ENCODE measurements at places on chromosomes 11 and 22.

DNA sequence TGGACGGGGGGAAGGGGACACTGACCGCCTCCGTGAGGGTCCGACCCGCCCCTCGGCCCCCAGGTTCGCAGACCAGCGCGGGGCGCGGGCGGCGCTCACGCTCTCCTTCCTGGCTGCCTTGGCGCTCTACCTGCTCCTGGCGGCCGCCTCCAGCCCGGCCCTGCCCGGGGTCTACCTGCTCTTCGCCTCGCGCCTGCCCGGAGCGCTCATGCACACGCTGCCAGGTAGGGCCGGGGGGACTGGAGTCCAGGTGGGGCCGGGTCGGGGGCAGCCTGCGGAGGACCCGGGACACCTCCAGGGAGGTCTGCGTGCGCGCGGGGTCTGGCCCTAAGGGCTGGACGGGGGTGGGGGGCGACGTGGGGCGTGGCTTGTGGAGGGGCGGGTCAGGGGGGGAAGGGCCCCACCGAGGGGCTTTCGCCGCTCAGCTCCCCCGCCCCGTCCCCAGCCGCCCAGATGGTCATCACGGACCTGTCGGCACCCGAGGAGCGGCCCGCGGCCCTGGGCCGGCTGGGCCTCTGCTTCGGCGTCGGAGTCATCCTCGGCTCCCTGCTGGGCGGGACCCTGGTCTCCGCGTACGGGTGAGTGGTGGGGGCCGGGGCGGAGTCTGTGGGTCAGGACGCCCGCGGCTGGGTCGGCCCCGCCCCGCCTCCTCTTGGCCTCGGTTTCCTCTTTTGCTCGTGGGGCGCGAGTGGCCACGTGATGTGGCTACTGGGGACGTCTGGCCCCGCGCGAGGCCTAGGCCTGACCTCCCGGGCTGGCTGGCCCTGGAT is 19.9 kb downstream of the PHLDA2 start:
- no peak for DNase-seq

- peak; percentile 97 for DNase-seq
Observed at GRCh38 chr11:134223836-134224709, at the start of the genes NCAPD3 and VPS26B. TSS of gene NCAPD3 (minus strand) at chr11:134223967. CDS start at chr11:134223926, 41 bp downstream. TSS of gene VPS26B (plus strand) at chr11:134224671. CDS start at chr11:134225123, 452 bp downstream.

- no peak for DNase-seq
Observed at GRCh38 chr22:36872084-36872483, 11.3 kb downstream of the NCF4 start.

DNA sequence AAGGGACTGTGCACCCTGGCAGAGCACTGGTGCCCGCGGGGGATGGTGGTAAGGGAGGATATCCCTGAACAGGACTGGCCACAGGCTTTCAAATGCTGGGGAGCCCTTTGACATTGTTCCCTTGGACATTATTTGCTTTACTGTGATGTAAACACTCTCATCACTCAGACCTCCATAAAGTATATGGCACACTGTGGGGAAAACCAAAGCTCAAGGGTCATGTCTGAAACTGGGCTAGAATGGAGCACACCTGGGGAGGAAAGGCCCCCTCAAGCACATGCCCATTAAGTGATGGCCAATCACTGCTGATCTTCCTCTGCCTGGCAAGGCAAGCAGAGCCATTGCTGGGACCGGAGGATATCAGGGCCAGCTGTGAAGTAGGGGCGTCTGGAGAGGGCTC is 60.9 kb upstream of the TENM4 start:
- no peak for DNase-seq

GRCh38 chr22:47095395-47096122 is 333.1 kb downstream of the TBC1D22A start:
- DNase-seq = no peak

- DNase-seq = no peak
Observed at GRCh38 chr11:96758957-96759356, 369.1 kb downstream of the JRKL start.

DNA sequence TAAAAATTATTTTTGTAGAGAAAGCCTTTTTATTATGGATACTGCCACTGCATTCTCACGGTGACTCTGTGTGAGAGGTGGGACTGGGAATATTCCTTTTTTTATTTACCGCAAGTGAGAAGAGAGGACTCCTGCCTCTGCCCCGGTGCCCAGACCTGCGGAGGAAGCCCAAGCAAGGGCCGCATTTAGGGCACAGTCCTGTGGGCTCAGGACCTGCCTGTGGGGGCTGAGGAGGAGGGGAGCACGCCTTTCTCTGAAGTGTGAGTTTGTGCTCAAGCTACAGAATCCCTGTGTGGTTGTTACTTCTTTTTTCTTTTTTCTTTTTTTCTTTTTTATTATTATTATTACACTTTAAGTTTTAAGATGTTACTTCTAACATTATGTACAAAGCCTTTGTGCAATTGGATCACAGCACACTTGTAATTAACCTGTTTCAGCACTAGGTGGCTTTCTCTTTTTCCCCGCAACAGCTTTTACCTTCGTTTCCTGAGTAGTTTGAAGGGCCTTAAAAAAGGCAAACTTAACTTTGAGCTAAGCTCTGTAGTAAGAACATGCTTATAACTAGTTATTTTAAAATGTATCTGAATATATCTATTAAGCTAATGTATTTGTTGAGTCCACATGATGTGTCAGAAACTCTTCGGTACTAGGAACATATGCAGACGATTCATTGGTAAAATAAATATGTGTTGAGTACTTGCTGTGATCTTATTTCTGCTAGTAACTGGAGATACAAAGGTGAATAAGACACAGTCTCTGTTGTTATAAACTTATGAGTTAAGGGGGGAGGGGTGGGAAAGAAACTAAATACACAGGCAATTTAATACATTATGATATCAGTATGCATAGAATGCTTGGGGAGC is 18.3 kb downstream of the AMOTL1 start:
- DNase-seq = no peak

DNA sequence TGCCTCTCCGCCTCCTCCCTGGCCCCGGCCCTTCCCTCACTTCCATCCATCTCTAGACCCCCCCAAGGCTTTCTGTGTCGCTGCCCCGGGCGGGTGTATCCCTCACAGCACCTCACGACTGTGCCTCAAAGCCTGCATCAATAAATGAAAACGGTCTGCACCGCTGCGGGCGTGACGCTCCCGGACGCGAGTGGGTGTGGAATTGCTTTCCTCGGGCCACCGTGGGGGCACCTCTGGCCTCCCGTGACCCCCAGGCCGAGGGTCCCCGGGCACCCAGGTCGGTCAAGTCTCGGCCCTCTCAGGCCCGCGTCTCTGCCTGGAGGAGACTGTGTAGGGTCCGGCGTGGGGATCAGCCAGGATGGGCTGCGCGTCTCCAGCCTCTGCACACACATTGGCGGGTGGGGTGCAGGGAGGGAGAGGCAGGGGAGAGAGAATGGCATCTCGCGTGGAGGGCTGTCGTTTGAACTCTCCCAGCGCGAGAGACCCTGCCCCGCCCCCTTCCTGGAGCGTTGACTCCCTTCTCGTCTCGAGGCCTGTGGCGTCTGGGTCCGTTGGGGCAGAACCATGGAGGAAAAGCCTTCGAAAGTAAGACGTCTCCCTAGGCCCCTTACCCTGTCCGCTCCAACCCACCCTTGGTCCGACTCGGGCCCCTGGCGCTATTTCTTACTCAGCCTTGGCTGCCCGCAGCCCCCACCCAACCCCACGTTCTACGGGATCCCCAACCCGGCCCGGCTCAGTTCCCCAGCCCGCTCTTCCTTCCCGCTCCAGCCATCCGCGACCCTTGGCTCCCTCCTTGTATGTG is at the start of gene CATSPERZ:
TSS of gene CATSPERZ (plus strand) at position 512 of the 802 bp plus-strand sequence. CDS start at position 565, 53 bp downstream.
- no peak for DNase-seq

DNA sequence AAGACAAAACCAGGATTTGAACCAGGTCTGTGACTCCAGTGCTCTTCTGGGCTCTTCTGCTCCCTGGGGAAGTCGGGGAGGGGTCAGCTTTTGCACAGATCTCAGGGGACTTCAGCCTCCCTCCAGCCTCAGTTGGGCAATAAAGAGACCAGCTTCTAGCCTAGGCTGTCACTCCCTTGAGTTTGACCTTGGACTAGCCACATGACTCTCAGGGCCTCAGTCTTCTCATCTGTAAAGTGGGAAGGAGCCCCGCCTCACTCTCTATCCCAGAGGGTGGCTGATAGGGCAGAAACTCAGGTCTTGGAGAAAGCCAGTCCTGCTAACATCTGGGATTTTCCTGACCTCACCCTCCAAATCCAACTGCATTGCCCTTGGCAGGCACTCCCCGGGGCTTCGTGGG is 38.7 kb downstream of the ELFN2 start:
- no peak for DNase-seq

DNA sequence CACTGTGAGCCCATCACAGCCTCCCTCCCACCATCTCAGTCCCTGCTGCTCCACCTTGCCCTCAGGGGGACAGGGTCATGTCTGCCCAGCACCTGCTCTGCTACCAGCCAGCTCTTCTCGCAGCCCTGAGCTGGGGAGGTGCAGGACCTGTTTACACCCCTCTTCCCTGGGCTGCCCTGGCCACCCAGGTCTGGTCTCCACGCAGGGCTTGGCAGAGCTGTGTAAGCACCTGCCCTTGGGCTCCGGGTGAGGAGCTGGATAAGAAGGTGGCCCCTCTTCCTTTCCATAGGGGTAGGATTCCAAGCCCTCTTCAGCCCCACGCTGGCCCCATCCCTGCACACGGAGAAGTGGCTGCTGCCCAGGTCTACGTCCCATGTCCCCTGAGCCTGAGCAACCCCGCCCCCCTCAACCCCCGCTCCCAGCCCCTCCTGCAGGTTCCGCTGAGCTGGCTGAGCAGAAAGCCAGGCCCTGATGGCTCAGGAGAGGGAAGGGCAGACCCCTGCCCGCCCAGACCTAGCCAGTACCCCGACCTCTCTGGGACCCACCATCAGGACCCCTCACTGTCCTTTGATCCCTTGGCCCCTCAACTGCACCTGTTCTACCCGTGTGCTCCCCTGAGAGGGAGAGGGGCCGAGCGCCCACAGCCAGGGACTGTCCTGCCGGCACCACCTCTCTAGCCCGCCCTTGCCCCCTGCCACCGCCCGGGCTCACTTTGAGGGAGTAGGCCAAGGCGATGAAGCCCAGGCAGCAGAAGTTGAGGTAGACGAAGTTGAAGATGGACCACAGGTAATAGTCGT is 3.2 kb downstream of the IFITM10 start:
- DNase-seq = no peak

DNA sequence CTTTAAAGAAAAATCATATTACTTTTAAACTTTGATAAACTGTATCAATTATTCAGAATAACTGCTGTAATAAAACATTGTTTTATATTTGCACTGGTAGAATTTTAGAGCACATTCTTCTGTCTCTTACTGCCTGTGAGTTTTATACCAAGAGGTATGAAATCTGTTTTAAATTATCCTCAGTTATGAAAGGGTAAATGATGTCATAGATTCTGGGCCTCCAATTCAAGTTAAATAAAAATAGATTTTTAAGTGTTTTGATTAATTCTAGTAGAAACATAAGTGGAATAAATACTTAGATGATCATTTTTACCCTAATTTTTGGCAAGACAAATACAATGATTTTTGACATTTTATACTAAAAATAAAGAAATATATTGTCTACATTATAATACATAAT is 93.0 kb downstream of the GUCY1A2 start:
- DNase-seq = no peak

GRCh38 chr11:119975561-119976152 is 162.3 kb downstream of the TRIM29 start:
- DNase-seq = no peak

DNA sequence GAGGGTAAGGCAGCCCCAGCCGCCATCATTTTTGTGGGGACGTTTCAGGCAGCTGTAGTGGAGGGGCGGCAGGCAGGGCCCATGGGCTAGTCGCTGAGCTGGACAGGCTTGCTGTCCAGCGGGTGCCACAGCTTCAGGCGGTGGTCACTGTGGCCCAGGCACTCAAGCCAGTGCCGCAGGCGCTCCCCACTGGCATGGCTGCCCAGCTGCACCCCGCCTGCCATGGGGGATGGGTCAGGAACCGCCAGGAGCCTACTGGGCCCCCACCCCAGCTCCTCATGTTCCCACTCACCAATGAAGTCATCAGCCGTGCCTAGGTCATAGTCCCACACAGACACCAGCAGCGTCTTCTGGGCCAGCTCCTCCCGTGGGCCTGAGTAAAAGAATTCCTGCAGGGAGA is 6.0 kb downstream of the NDUFV1 start:
- no peak for DNase-seq

- DNase-seq = no peak
Observed at GRCh38 chr22:28279888-28280287, 360.8 kb upstream of the PITPNB start.

DNA sequence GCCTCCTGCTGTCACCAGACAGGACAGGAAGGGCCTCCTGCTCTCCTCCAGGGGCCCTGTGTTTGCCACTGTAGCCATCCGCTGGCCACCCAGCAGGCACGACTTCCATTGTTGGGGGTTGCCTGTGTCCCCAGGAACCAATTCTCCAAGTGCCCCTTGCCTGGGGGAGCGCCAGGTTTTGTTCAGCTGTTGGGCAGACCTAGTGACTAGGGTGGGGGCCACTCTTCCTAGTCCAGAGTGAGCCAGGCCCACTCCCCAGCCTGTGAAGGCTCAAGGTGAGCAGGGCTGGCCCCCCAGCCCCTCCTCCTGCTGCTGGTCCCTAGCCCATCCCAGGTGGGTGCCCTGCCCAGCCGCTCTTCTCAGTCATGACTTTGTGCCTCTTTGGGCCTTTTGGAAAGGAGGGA is 30.9 kb downstream of the OSBPL5 start:
- DNase-seq = no peak

GRCh38 chr11:59187587-59187986 is 15.7 kb downstream of the DTX4 start:
- DNase-seq = no peak

- DNase-seq = no peak
Observed at GRCh38 chr11:72688929-72689328, 14.7 kb upstream of the PDE2A start.

DNA sequence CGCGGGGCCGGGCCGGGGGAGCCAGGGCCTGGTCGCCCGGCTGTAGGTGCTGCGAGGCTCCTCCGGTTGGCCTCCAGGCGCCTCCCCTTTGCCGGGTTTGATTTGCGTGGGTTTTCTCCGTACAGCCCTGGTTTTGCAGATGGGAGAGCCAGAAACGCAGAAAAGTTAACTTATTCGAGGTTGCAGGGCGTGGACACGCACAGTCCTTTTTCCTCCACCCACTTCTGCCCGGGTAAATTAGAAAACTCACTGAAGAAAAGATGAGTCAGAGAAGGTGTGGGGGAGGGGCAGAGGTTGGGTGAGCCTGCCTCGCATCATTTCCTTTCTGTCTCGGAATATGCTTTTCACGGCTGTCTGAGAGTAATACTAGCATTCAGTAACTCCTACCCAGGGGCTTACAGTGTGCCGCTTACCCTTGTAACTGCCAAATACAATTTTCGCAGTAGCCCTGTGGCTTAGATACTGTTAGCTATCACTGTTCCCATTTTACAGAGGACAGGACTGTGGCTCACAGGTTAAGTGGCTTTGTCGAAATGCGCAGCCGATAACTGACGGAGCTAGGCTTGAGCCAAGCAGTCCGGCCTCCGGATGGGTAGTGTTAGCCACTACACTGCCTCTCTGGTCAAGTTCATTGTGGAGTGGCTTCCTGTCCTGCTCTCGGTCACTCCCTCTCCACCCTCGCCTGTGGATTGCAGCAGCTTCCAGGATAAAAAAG is 812 bp downstream of the FADD start:
- peak; percentile 91 for DNase-seq

Data from Daoy (cell line).